ENCODE measurements at places on chromosomes 2 and 18.

GRCh38 chr2:240522406-240522805, 35.4 kb downstream of the ANKMY1 start:
- no peak for DNase-seq

DNA sequence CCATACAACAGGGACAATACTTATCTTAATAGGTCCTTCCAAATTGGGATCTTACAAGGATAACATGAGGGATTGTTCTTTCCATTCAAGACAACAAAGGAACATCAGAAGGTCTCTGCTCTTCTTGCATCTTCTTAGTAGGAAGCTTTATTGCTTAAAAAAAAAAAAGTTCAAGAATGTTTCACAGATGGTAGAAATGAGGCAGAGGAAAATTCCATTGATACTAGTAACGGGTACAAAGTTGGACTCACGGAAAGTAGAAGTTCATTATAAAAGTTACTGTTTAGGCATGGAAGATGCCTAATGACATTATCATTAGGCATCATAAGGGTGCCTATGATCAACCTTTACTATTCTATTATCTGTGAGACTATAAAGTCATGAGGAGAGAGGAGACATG, 136.2 kb downstream of the LAMA3 start:
- no peak for DNase-seq

GRCh38 chr2:171402906-171403580, 30.7 kb downstream of the METTL8 start:
- no peak for DNase-seq

DNA sequence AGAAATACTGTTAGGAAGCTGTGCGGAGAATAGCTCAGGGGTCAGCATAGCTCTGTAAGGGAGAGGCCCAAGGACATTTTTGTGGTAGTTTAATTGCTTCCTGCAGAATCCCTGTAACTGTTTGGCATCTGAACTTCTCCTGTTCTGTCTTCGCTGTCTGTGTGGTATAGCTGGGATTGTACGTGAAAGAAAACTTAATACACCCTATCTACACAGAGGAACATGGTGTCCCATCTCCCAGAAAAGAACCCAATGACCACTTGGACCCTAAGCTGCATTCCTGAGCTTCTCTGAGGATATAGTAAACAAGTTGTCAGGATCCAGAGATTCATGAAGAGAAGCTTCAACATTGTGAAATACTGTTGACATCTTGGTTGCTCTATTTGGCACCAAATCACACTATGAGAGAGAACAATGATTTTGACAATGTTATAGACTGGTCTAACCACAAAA, 81.3 kb downstream of the CDC42EP3 start:
- no peak for DNase-seq

GRCh38 chr2:239043326-239043725, 195.4 kb downstream of the TWIST2 start:
- DNase-seq = no peak

DNA sequence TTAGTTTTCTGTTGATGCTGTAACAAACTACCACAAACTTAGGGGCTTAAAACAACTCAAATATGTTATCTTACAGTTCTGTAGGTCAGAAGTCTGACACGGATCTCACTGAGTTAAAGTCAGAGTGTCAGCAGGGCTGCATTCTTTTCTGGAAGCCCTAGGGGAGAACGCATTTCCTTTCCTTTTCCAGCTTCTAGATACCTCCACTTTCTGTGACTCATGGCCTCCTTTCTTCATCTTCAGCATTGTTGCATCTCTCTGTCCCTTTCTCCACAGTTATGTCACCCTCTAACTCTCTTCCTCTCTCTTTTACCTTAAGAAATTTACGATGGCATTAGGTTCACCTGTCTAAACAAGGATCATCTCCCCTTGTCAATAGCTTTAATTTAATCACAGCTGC, 13.3 kb upstream of the PPP4R1 start:
- DNase-seq = no peak

DNA sequence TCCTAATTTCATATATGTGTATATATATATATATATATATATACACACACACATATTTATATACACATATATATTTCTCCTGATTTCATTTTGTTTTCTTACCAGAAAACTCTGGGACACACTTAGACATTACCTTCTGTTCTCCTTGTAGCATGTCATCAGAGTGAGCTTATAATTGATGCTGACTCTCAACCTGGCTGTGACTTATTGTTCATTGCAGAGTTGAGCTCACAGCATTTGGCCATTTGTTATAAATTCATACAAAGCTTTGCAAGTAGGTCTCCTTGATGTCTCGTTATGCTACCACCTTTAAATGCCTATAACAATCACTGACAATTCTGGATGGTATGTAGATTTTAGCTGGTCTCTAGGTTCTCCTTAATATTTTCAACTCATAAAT, 314.8 kb downstream of the LRRTM4 start:
- no peak for DNase-seq

GRCh38 chr2:160351956-160352355, 141.7 kb downstream of the RBMS1 start:
- DNase-seq = no peak

DNA sequence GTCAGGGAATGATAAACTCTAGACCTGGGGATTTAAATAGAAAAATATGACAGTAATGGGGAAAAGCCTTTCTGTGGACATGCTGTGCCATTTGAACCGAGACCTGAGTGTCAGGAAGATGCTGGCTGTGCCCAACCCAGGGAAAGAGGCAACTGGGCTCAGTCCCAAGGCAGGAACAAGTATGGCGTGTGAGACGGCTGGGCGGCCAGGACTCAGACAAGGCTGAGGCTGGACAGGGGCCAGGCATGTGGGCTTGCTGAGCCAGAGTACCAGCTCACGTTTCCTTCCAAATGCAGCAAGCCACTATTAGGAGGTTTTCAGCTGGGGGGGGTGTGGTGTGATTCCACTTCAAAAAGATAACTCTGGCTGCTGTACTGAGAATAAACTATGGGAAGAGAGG, 92.4 kb downstream of the INPP5D start:
- peak; percentile 7 for DNase-seq

GRCh38 chr2:86020984-86021383, 84.7 kb downstream of the POLR1A start:
- no peak for DNase-seq

DNA sequence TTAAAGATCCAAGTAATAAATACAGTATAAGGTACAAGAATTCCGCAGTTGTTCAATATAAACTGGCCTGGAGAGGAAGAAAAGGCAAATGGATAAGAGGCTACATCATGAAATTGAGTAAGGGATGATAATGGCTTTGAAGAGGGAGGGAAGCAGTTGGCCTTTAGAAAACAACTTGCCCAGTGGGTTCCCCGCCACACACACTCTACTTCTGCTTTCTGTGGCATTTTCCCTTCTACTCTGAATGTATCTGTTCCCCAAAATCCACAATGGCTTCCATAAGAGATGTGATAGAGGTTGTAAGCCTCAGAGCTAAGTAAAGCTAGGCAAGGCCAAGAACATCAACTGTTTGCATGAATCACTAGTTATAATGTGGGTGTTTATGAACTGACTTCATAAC, 221.3 kb downstream of the MBD2 start:
- DNase-seq = no peak

DNA sequence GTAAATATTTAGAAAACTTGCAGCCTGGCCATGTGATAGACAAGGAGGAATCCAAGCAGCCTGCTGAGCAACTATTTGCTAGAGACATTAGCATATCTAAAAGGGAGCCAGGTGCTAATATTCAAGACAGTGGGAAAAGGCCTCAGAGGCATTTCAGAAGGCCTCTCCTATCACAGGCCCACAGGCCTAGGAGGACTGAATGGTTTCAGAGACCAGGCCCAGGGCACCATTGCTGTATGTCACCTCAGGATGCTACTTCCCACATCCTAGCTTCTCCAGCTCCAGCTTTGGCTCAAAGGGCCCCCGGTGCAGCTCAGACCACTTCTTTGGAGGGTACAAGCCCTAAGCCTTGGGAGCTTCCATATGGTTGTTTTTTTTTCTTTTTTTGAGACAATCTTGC, 3.8 kb downstream of the NAT8 start:
- DNase-seq = no peak

- DNase-seq = no peak
Measured at GRCh38 chr2:148957023-148957422, 81.5 kb upstream of the LYPD6B start.

DNA sequence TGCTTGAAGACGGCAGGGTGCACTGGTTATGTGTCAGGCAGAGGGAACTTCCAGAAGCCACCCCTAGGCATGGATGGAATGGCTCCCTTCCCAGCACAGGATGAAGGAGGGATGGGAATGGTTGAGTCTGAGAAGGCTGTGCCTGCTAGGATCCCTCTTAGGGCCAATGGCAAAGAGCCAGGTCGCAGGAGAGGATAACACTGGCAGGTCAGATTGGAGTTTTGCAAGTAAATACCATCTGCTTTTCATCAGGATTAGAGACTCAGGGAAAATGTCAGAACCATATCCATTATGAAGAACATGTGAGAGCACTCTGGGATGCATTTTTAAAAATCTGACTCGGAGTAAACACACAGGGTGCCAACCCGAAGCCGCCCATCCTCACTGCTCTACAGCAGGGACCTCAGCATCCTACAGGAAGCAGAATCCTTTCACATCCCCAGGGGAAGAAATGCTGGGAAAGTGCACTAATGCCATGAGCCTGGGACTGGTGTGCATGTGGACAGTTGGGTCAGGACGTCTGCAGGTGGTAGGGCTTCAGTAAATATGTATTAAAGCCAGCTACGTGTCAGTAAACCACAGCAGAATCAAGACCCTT, 139.9 kb downstream of the MYT1L start:
- DNase-seq = no peak

GRCh38 chr2:71453404-71454220, at the start of gene DYSF:
TSS of gene DYSF (plus strand) at chr2:71453561.
- DNase-seq = no peak

DNA sequence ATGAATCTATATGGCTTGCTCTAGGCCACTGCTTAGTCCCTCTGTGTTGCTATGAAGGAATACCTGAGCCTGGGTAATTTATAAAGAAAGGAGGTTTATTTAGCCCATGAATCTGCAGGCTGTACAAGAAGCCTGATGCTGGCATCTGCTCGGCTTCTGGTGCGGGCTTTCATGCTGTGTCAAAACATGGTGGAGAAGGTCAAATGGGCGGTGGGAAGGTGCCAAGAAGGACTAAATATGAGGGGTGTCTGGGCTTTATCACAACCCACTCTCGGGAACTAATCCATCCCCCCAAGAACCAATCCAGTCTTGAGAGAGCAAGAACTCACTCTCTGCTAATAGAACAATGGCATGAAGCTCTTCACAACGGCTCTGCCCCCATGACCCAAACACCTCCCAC, 481.6 kb downstream of the EIPR1 start:
- no peak for DNase-seq

GRCh38 chr2:100004959-100005387, 137.4 kb downstream of the AFF3 start:
- no peak for DNase-seq

GRCh38 chr2:37892436-37893114, 32.5 kb upstream of the RMDN2 start:
- DNase-seq = no peak

DNA sequence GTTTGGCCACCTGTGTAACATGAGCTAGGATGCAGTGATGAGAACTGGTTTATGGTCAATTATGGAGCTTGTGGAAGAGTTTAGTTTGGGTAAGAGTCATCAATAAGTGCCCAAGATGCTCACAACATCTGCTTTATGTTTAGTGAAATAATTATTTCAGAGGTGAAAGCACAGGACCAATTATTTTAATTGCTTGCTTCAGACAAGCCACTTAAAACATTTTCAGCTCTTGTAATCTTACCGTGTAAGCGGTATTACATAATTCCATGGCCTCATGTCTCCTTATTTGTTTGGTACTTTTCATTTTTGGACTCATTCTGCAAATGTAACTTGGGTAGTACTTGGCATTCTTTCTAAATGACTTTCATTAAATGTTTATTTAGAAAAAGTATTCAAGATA, 5.4 kb downstream of the B3GNT2 start:
- DNase-seq = no peak

DNA sequence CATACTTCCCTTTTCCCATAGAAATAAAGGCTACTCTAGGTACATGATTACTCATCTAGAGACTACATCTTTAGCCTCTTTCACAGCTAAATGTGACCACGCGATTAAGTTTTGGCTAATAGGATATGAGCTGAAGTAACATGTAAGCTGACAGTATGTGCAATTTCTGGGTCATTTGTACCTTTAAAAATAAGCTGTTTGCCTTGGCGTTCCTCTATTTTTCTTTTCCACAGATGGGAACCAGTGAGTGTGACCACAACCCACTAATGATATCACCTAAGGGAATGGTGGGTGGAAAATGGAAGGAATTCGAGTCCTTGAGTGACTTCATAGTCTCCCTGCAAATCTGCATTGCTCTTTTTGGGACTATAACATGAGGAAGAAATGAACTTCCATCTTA, 11.7 kb upstream of the NABP1 start:
- no peak for DNase-seq

GRCh38 chr2:207405150-207405549, 124.6 kb upstream of the CREB1 start:
- no peak for DNase-seq

DNA sequence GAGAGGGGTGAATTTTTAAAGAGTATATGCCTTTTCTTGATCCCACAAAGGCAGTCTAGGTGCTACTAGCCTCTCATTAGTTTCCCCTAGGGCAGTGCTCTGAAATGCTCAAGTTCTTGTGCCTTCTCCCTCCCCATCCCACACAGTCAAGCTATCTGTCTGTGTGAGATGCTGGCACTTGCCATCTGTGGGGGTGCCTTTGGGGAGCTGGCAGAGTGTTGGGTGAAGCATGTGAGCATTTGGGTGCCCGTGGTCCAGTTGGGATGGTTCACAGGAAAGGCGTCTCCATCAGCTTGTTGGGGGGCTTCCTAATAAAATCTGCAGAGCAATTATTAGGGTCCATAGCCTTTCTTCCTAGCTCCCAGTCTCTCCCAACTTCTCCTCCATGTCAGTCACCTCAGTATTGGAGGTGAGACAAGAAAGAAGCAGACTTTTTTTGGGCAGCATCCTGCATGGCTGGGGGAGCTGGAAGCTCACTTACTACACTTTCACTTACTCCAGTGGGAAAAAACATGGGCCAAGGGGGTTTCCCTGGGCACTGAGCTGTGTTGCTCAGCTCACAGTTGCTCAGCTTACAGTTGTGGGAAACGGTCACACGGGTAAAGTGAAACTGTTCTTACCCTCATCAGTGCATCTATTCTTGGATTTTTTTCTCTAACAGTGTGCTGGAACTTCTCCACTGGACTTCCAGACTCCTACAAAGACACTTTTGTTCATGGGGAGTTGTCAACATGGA, 29.3 kb downstream of the COLEC11 start:
- no peak for DNase-seq

DNA sequence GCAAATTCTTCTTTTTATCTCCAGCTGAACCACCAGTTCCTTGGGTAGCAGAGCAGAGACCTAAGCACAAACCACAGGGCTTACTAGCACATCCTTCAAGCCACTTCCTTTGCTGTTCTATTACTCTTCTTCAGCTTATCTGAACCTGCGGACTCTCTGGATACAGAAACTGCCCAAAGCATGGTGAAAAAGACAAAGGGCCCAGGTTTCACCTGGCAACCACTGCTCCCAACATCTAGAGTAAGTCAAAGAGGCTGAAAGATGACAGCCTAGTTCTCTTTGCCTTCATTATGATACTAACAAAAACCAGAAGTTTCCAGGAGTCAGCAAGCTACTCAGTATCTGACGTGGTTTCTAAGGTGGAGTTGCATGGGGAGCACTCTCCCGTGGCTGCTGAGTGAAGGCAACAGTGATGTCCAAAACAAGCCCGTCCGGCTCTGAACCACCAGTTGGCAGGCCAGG, 43.4 kb downstream of the KANSL3 start:
- DNase-seq = no peak

All from HFF-Myc (cell line).